ENCODE measurements at places on chromosomes 16 and 17.

GRCh38 chr17:17285951-17286350 lies 4.9 kb upstream of the COPS3 start:
- DNase-seq: no peak

DNA sequence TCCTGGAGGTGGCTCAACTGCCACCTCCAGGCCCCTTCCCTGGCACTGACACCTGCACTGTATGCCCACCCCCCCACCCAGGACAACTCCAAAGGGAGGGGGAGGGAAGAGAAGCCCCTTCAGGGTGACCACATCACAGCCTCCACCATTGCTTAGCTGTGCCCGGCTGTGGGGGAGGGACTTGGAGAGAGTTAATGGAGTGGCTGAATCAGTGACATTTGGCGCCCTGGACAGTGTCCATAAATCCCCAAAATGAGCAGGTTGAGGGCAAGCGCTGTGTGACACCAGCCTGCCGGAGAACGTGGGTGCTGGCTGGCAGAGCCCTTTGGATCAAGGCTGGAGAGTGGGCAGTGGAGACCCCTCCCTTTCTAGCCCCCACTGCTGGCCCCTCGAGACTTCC lies 883 bp downstream of the USH1G start:
- DNase-seq: no peak

DNA sequence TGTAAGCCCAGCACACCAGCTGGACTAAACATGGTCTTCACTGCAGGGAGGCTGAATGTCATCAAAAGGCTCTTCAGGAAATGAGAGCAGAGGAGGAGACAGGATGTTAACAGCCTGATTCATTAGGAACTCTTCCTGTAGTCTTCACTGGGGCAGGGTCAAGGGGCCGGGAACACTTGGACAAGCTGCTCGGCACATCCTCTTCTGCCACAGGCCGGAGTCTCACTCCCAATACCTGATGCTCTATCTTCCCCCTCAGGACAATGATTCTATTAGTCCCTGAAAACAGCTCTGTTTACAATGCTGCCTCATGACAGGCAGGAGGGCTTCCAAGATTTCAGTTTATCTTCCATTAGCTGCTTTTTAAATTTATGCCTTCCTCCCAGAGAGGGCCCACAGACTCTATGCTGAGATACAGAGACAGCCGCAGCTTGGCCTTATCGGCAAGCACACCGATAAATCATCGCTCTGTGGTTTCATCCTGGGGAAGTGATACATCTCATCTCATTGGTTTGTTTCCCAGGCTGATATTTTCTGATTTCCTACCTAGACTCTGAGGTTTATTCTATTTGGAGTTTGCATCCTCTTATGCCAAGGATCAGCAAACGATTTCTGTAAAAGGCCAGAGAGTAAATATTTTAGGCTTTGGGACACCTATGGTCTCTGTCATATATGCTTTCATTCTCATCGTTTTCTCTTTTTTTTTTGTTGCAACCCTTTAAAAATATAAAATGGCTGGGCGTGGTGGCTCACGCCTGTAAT lies 214.0 kb upstream of the ASIC2 start:
- no peak for DNase-seq

GRCh38 chr17:27415120-27415795 lies 41.0 kb upstream of the KSR1 start:
- no peak for DNase-seq

DNA sequence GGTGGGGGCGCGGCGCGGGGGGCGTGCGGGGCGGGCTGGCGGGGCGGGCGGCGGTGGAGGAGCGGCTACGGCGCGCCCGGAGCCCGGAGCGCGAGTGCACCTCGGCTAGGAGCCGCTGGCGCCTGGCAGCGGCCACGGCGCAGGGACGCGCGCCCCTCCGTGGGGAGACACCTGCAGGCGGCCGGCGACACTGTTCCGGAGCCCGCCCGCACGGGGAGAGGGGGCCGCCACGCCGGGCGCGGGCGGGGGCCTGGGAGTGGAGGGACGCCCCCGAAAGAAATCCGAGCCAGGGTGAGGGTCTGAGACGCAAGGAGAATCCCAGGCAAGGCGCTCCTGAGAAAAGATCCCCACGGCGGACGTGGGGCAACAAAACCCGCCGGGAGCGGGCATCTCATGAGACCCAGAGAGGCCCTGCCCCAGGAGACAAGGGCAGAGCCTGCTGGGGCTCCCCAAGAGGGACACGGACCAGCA lies at the start of gene GSG1L:
TSS of gene GSG1L (minus strand) at position 124 of the 471 bp plus-strand sequence. CDS start 290 bp downstream, outside the sequence.
- DNase-seq: no peak

Measured in activated T-helper 1 cell treated with Interleukin-2 at 50 U/mL for 16 hours (primary cell).